CD4-positive, alpha-beta T cell treated with Interleukin-6 for 4 hours (primary cell): ENCODE measurements at places on chromosomes 12 and 14.

DNA sequence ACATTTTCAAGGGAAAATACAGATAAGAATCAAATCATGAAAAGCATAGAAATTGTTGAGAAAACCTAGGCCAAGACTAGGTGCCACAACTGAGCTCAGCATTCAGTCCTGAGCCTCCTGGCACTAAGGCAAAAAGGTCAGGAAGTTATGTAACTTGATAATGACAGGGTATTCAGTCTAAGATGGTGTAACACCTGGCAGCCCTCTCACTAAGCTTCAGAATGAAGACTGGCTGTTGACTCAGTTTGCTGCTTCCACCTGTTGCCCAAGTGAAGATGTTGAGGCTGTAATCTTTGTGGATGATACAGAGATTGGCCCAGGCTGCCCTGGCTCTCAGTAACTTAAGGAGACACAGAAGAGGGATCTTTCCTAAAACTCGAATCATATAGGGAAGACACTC lies 19.6 kb downstream of the PROX2 start:
- DNase-seq = no peak

GRCh38 chr12:93460902-93461301 lies 6.4 kb upstream of the MRPL42 start:
- DNase-seq = no peak

GRCh38 chr14:93212432-93212831 lies 5.4 kb downstream of the UBR7 start:
- no peak for DNase-seq

- no peak for DNase-seq
Measured at GRCh38 chr14:96049932-96050331, 10.8 kb downstream of the C14orf132 start.

- no peak for DNase-seq
Measured at GRCh38 chr12:113967368-113967767, 1.2 kb upstream of the RBM19 start.

DNA sequence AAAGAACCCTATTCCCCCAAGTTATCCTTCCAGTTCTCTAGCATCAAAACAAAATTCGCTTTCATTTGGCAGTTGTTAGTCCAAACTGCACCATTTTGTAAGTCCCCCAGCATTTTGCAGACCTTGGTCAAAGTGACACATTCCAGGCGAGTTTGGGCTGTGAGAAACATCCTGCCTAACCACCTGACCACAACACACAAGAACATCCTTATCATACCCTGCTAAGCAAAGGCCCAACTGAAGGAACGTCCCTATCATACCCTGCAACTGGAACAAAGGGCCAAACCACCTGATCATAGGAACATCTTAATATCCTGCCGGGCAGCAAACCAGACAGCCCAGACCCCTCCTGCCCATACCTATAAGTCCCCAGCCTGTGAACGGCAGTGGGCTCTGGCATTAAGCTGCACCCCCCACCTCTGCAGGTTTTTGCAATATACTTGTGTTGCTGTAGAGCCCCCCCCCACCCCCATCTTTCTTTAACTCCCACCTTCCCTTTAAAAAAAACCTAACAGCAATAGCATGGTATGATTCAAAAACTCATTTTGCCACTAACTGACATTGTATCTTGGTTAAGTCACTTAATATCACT lies 2.7 kb downstream of the PCNX4 start:
- DNase-seq = peak; percentile 8

- peak; percentile 20 for DNase-seq
Measured at GRCh38 chr12:57604992-57605810, 577 bp downstream of the DTX3 start.

DNA sequence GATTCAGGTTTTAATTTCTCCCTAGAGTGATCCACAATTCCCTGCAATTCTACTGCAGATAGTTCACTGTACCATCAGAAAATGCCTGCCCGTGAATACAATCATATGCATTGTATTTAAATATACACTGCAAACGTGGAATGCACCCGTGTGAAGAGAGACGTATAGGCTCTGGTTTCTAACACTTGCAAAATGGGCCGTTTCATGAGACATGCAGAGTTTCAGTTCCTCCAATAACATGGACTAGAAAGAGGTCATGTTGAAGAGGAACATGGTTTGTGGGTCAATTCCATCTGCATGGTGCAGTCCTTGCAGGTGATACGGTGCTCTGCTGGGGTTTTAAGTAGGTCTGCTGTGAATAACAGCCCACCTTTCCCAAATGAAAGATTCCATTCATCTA lies 373.3 kb downstream of the TMEM132D start:
- no peak for DNase-seq

DNA sequence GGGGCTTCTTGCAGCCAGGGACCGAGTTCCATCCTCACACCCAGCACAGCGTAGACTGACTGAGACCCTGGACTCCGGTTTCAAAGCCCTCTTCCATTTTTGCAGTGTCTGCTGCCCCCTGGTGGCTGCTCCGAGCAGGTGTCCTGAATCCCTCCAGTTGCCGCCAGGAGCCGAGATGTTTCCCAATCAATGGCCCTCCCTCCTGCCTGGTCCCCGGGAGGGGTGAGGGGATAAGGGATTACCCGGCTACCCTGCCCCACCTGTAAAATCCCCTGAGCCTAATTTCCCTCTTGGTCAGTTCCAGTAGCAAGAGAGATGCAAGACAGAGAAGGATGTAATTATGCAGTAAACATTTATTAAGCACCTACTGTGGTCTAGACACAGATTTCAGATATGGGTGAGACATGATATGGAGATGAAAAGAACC lies 55.0 kb downstream of the PHETA1 start:
- peak; percentile 79 for DNase-seq

DNA sequence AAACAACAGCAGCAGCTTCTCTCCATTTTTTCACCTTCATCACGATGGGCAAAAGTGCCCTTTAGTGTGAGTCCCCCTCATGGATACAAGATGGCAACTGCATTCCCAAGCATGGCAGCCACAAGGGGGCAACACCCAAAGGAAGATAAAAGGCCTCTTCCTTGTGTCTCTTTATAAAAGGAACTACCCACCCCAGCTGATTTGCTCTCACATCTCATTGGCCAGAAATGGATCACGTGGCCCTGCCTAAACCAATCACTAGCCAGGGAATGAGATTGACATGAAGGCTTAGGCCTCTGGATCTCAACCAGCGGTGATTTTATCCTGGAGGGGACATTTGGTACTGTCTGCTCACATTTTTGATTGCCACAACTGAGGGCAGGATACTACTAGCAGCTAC lies 21.9 kb upstream of the IFT81 start:
- peak; percentile 22 for DNase-seq

DNA sequence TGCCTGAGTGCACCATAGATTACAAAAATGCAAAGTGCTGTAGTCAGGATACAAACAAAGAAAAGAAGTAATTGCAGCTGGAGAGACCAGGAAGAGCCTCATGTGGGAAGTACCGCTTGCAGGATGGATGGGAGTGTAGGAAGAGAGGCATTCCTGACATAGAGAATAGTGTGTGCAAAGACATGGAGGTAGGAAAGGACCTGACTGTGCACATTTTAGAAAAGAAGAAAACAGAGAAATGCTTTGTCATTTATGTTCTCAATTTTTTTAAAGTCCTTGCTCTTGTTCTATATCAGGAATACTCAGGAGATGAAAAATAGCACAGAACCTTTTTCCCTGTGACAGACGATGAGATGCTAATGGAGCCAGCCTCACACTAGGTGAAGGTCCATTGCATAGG lies 358.7 kb upstream of the TMPO start:
- DNase-seq = no peak

DNA sequence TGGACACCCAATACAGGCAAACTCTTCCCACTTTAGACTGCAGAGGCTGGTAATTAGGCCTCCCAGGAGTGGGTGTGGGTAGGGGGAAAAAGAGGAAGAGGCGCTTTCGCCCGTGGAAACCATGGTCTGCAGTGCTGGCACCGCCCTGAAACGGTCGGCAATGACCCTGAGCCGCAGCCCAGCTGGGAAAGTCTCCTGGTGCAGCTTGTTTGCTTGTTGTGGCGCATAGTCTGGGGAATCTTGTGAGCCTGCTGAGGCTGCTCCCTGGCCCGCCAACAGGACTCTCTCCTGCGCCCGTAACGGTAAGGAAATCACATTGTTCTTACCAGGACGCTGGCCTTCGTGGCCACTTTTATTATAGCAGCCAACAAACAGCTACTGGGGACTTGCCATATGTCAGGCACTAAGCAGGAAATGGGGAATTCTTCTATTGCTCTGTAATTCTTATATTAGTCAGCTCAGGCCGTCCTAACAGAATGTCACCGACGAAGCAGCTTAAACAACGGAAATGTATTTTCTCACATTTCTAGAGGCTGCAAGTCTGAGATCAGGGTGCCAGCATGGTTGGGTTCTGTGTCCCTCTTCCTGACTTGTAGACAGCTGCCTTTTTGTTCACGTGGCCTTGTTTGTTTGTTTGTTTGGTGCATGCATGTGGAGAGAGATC lies 52.5 kb upstream of the RIN3 start:
- DNase-seq = no peak

- no peak for DNase-seq
Measured at GRCh38 chr12:64082866-64083268, 139.2 kb downstream of the KICS2 start.

DNA sequence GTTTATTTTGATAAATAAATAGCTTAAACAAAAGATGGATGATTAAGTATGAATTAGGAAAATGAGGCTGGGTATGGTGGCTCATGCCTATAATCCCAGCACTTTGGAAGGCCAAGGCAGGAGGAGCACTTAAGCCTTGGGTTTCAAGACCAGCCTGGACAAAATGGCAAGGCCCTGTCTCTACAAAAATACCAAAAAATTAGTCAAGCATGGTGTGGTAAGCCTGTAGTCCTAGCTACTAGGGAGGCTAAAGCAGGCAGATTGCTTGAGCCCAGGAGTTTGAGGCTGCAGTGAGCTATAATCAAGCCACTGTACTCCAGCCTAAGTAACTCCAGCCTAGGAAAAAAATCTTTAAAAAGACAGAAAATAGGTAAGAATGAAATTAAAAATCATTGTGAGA lies 96.0 kb downstream of the BCL2L14 start:
- no peak for DNase-seq

DNA sequence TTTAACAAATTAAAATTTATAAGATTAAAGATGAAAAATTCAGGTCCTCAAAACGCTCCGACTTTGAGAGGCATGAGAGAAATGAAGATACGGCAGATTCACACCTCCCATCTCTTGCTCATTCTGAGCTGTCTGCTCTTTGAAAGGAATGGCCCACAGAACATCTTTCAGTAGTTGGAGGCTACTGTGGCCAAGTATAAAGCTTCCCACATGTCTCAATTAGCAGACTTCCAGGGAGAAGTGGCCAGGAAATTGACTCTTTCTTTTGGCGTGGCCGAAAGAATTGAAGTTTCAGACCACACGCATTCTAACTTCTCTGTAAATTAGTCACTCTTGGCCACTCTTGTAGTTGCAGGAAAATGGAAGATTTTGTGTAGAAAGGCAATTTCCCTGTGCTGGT lies 129.2 kb downstream of the DIP2B start:
- no peak for DNase-seq

DNA sequence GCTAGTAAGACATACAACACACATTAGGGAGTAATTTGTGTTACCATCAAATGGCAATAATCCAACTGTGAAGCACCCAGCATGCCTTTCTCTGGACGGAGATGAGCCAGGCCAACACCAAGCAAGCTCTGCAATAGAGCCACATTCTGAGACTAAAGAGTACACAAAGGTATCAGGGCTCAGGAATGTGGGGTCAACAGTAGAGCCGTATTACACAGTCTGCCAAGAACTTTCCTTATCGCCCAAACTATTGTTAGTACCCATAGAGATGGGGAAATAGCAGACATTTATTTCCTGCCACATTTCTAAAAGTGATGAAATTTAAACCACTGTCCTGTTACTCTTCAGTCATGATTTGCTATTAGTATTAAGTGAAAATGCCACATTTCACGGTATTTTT lies 113.7 kb downstream of the BMP4 start:
- DNase-seq = no peak

- DNase-seq = no peak
Measured at GRCh38 chr12:102356690-102357089, 123.7 kb downstream of the IGF1 start.

GRCh38 chr12:58408516-58408915 lies 467.1 kb downstream of the ATP23 start:
- DNase-seq = no peak

GRCh38 chr14:104135121-104135903 lies 3.1 kb upstream of the KIF26A start:
- no peak for DNase-seq

DNA sequence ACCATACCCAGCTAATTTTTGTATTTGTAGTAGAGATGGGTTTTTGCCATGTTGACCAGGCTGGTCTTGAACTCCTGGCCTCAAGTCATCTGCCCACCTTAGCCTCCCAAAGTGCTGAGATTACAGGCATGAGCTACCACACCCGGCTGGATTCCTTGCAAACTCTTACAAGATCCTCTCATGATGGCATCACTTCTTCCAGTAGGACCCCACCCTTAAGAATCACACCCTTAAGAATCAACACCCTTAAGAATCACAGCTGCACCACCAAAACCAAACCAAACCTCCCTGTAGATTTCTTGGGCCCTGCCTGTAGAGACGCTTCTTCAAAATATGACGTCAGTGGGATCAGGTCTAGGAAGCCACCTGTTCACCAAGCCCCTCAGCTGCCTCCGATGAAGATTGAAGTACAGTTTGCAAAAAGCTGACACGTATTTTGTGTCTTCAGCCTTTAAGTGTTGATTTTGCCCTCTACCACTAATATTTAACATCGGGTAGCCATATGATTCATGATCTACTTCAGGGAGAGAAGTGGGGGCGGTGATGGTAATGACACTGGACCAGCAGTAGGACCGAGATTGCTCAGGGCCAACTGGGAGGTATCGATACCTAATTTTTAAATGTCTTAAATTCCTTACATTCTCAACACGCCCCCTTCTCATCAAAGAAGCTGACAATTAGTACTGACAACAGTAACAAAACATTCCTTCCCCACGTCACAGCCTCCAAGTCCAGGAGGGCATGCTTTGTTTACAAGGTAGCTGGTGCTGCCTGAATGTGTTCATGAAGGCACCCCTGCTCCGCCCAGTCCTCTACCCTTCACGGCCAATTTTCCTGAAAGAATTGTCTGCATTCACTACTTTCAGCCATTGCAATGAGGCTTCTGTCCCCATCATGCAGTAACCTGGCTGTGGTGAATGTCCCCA lies 57.2 kb downstream of the ESRRB start:
- DNase-seq = no peak
